ENCODE measurements at places on chromosomes 3 and 15.

DNA sequence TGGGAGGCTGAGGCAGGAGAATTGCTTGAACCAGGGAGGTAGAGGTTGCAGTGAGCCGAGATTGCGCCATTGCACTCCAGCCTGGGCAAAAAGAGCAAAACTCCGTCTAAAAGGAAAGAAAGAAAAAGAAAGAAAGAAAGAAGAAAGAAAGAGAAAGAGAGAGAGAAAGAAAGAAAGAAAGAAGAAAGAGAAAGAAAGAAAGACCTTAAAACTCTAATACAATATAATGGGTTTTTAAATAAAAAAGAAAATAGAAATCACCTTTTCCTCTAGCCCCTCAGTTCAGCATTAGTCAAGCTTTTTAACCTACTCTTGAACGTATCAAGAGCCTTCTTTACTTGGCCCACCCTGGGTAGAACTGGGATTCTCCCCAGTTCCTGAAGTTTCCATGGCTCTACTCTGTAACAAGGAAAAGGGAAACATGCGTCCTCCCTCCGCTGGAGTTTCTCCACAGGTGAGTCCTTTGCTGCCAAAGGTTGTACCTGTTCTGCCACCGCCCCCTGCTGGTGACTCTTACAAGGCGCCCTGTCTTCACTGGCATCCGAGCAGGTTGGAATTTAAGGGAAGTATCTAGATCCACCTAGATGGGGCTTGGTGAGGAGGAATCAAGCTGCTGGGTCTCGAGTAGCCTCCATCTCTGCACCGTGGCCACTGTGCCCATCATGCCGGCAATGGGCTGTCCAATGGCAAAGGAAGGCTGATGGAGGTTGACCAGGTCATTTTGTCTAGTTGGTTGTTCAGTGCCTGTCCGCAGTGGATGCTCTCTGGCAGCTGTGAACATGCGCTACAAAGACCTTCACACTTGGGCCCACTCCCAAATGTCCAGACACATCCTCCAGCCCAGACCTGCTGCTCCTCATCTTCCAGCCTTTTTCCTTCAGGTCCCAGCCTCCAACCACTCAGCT lies 20.6 kb upstream of the EPHB3 start:
- peak; percentile 90 for DNase-seq

- no peak for DNase-seq
Measured at GRCh38 chr3:48894516-48894915, 4.2 kb downstream of the SLC25A20 start.

DNA sequence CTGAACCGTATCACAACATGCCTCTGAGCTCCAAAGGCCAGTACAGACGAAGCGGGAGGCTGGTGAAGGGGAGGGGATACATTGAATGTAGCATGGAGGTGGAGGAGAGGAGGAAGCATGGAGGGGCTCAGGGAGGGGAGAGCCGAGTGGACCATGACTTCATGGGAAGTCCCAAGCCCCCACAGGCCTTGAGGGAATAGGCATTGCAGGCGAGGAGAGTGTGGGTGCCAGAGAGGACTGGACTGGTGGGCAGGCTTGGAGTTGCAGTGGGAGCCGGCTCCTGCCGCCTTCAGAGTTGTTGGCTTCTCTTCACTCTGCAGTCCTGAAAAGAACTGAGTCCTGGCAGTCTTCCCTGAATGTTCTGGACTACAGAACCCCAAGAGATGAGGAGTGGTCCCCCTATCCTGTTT lies 3.3 kb upstream of the RNU6-1 start:
- DNase-seq: no peak

GRCh38 chr3:65995030-65995429 lies 43.7 kb downstream of the MAGI1 start:
- DNase-seq: no peak
